ENCODE measurements at places on chromosomes 11 and 22. TPM values are rescaled to one million over a fixed set of nuclear protein-coding genes. Genes with fewer than 3 reads are reported as not detected.
A peak's percentile ranks its signal among the peaks of the same experiment; 100 is the strongest.

DNA sequence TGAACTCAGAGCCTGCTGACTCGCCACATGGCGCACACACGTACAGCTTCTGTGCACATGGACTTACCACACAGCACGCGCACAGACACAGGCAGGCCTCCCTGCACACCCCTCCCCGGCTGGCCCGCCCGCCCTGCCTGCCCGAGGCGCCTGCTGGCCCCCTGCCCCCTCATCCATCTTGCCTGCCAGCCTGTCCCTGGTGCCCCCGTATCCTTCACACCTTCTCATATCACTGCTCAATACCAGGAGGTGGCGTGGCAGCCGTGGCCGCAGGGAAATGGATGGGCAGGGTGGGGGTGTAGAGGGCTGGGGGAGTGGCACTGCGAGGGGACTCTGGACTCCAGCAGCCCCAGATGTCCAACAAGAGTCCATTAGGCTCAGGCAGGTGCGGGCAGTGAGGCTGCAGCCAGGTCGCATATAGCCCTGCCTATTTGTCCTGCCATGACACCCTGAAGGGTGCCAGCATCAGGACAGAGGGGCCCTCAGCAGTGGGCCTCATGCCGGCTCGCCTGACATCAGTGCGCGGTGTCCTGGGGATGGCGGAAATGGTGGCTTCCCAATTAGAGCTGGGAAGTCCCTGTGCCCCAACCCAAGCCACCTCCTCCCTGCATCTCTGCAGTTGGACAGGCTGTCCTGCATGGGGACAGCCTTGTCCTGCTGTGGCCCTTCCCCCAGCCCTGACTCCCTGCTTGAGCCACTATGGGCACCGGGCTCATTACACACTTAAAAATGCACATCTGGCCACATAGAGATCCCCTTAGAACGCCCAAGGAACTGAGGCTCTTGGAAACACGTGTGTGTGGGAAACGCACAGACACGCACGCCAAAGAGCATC is 2.0 kb upstream of the TBX10 start:
- peaks cover 4% of the 10 kb centered on the region for H3K27me3 ChIP-seq
- H3K4me3 ChIP-seq, result no peak overlapping the region
- no peak overlapping the region for H3K27ac ChIP-seq
- no peak for DNase-seq
- no peaks in the 10 kb centered on the region for H3K4me1 ChIP-seq

GRCh38 chr22:43152357-43153071 is 1.2 kb downstream of the TSPO start:
- no peak overlapping the region for H3K4me3 ChIP-seq
- H3K36me3 ChIP-seq, result no peaks in the 10 kb centered on the region
- no peak for DNase-seq
- H3K27me3 ChIP-seq, result peaks cover 23% of the 10 kb centered on the region
- H3K27ac ChIP-seq, result no peak overlapping the region

DNA sequence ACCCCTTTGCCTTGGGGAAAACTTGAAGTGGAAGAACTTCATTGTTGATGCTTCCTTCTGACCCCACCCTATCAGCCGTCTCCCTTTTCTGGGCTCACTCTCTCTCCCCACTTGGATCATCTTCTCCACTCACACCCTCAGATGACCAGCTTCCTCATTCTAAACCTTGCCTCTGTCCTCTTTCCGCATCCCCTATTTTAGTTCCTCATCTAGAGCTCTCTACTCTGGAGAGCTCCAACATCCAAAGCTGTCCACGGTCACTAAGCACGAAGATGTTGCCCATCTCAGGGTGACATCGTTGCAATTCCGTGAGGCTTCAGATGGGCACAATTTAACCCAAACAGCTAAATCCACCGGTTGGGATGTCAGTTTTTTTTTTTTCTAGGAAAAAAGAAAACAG is 31.6 kb upstream of the ME3 start:
- peaks cover 76% of the 10 kb centered on the region for H3K27me3 ChIP-seq
- H3K4me3 ChIP-seq, result no peak overlapping the region
- no peaks in the 10 kb centered on the region for H3K36me3 ChIP-seq
- H3K27ac ChIP-seq, result no peak overlapping the region
- H3K4me1 ChIP-seq, result peaks cover 35% of the 10 kb centered on the region

GRCh38 chr11:69374946-69375310 is 81.0 kb downstream of the MYEOV start:
- no peaks in the 10 kb centered on the region for H3K36me3 ChIP-seq
- no peak overlapping the region for H3K4me3 ChIP-seq
- H3K27me3 ChIP-seq, result peaks cover 9% of the 10 kb centered on the region
- no peak for DNase-seq

GRCh38 chr11:60761436-60762190 is 4.9 kb downstream of the MS4A15 start:
- H3K36me3 ChIP-seq, result no peaks in the 10 kb centered on the region
- no peak overlapping the region for H3K27ac ChIP-seq
- DNase-seq, result no peak
- peaks cover 7% of the 10 kb centered on the region for H3K27me3 ChIP-seq
- no peak overlapping the region for H3K4me3 ChIP-seq

DNA sequence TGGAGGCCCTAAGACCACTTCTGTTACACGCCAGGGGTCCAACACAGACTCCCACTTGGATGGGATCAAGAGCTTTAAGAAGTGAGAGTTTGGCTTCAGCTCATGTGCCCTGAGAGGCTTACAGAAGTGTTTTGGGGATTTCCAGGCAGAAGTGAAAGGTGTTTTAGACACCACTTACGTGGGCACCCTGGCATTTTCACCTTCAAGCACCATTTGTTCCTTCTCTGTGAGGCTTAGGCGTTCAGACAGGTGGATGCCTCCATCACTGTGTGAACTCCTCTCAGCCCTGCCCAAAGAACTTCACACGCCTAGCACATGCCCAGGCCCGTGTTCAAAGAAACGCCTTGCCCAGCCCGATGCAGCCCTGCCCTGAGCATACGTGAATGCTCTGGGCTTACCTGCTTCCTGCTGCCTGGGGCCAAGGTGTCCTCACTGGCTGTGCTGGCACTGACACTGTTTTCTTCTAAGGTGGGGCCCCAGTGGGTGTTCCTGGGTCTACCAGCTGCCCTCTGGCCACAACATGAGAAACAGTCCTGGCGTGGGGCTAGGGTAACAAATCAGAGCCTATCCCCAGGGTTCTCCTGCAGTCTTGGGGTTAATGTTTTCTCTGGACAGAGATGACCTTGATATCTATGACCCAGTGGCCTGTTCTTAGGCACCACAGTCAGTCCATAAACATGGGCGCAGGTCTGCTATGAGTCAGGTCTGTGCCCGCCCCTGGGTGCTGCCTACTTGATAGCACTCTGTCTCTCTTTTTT is 34.0 kb downstream of the AMPD3 start:
- no peaks in the 10 kb centered on the region for H3K4me1 ChIP-seq
- H3K36me3 ChIP-seq, result peaks cover 7% of the 10 kb centered on the region
- no peak overlapping the region for H3K4me3 ChIP-seq
- DNase-seq, result no peak
- H3K27ac ChIP-seq, result no peak overlapping the region

GRCh38 chr22:44523981-44524759 is 26.1 kb upstream of the RTL6 start:
- no peaks in the 10 kb centered on the region for H3K4me1 ChIP-seq
- H3K36me3 ChIP-seq, result no peaks in the 10 kb centered on the region
- peaks cover 37% of the 10 kb centered on the region for H3K27me3 ChIP-seq
- H3K4me3 ChIP-seq, result no peak overlapping the region

- H3K27me3 ChIP-seq, result peaks cover 22% of the 10 kb centered on the region
- H3K27ac ChIP-seq, result peak overlapping the region; percentile 37
- peak; percentile 44 for DNase-seq
- H3K4me1 ChIP-seq, result peaks cover 19% of the 10 kb centered on the region
Measured at GRCh38 chr22:38214302-38215056, 12.7 kb downstream of the MAFF start.

DNA sequence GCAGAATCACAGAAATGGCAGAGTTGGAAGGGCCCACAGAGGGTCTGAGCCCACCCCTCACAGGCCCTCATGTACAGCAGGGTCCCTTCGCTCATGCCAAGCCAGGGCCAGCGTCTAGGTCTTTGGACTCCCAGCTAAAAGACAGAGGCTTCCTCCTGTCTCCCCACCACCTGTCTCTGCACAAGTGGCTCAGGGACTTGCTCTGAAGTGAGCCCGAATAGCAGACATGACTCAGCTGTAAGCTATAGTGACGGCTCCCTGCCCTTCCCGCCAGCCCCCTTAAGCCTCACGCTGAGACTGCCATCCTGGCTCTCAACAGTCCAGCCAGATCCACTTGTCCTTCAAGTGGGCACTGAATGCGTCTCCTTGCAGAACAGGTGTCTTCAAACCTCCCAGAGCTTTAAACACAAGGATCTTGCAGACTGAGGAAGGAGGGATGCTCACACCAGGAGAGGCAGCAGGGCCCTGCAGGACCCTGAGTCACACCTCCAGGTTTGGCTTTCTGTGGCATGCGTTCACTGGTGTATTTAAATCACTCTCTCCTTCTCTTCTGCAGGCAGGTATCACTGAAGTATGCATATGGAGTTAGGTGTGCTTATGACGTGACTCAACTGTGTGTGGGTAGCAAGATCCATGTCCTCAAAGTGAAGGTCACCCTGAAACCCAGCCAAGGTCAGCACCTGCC is 154.9 kb downstream of the CACNA1I start:
- DNase-seq, result no peak
- no peak overlapping the region for H3K4me3 ChIP-seq
- peaks cover 4% of the 10 kb centered on the region for H3K4me1 ChIP-seq
- no peaks in the 10 kb centered on the region for H3K36me3 ChIP-seq
- no peak overlapping the region for H3K27ac ChIP-seq

GRCh38 chr11:59615120-59615636 is 396 bp downstream of the OSBP start:
- peak overlapping the region; percentile 92 for H3K27ac ChIP-seq
- peaks cover 2% of the 10 kb centered on the region for H3K36me3 ChIP-seq
- peak; percentile 32 for DNase-seq
- no peaks in the 10 kb centered on the region for H3K27me3 ChIP-seq
- peak overlapping the region; percentile 96 for H3K4me3 ChIP-seq

DNA sequence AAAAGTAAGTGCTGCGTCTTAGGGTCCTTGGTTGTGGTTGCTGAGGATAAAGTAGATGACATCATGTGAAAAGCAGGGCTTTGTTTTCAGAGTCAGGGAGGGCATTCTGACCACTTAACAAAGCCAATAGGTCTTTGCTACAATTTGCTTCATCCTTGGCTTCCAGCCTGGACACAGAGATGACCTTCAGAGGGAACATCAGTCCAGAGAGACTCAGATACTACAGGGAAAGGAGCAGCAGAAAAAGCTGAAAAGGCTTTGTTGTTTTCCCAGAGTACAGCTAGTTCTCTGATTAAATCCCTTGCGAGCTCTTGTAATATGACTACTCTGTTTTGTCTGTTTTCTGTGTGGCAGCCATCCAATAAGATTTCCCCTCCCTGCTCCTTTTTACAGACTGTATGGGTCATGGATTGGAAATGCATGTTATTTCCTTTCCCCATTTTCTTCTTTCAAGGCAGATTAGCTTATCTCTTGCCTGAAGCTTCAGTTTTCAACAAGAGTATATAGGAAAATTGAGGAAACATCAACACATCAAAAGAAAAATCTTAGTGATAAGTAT is 31.9 kb downstream of the ATG13 start:
- DNase-seq, result no peak
- H3K27me3 ChIP-seq, result no peaks in the 10 kb centered on the region
- peak overlapping the region; percentile 69 for H3K27ac ChIP-seq
- peaks cover 9% of the 10 kb centered on the region for H3K36me3 ChIP-seq
- H3K4me1 ChIP-seq, result no peaks in the 10 kb centered on the region
- H3K4me3 ChIP-seq, result no peak overlapping the region

DNA sequence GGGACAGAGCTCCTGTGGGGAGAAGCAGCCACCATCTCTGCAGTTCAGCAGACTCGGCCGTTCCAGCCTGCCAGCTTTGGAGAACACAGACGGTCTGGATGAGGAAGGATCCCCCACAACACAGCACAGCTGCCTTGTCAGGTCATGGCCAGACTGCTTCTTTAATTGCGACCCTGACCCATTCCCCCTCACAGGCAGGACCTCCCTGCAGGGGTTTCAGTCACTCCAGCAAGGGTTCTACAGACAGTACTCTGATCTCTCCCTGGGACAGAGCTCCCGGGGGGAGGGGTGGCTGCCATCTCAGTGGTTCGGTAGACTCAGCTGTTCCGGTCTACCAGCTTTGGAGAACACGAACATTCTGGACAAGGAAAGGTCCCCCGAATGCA is 173.5 kb downstream of the TTC28 start:
- no peak for DNase-seq
- H3K36me3 ChIP-seq, result peaks cover 11% of the 10 kb centered on the region
- H3K4me3 ChIP-seq, result no peak overlapping the region
- peaks cover 2% of the 10 kb centered on the region for H3K4me1 ChIP-seq
- H3K27ac ChIP-seq, result no peak overlapping the region
- no peaks in the 10 kb centered on the region for H3K27me3 ChIP-seq

DNA sequence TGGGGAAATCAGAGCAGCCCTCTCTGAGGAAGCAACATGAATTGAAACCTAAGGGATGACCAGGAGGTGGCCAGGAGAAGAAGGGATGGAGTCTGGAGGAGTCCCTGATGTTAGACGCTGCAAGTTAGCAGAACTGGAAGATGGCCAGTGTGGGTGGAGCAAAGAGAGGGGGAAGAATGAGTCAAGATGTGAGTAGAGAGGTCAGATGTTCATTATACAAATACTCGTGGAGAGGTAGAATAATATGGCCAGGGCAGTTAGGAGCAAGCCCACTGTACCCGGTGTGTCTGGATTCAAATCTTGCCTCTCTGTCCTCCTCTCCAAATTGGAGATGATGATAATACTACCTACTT is 242.0 kb downstream of the TENM4 start:
- peaks cover 6% of the 10 kb centered on the region for H3K36me3 ChIP-seq
- H3K27ac ChIP-seq, result no peak overlapping the region
- no peak for DNase-seq

GRCh38 chr11:134560066-134560465 is 148.0 kb upstream of the B3GAT1 start:
- H3K36me3 ChIP-seq, result no peaks in the 10 kb centered on the region
- no peak overlapping the region for H3K4me3 ChIP-seq
- no peak overlapping the region for H3K27ac ChIP-seq
- no peaks in the 10 kb centered on the region for H3K4me1 ChIP-seq

- DNase-seq, result no peak
- peaks cover 8% of the 10 kb centered on the region for H3K4me1 ChIP-seq
- peaks cover 28% of the 10 kb centered on the region for H3K27me3 ChIP-seq
- H3K36me3 ChIP-seq, result no peaks in the 10 kb centered on the region
- H3K4me3 ChIP-seq, result no peak overlapping the region
Measured at GRCh38 chr11:2750682-2751522, 51.1 kb upstream of the KCNQ1OT1 start.

Gene TBX10
- total RNA-seq, result not detected

Gene RPS13
- total RNA-seq, result 966 TPM

All from progenitor cell of endocrine pancreas (in vitro differentiated cells).